ENCODE measurements at places on chromosomes 12 and 14.

DNA sequence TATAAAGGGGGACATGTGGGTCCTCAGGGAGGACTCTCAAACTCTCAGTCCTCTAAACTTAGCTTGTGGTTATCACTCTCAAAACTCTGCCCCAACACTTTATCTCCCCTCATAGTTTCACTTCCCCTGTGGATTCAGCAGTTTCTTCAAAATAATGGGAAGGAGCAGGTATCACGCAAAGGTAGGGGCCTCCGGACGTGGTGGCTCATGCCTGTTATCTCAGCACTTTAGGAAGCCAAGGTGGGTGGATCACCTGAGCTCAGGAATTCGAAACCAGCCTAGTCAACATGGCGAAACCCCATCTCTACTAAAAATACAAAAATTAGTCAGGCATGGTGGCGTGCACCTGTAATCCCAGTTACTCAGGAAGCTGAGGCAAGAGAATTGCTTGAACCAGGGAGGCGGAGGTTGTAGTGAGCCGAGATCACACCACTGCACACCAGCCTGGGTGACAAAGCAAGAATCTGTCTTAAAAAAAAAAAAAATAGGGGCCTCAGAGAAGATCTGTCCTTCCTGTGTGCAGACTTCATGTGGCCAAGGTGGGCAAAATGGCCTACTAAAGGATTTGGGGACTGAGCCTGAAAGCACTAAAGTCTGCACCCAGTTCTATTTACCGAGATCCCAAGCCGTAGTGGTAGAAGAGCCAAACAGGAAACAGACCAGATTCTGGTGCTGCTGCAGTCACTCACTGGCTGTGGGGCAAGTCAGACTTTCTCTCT is 6.4 kb downstream of the ITGB7 start:
- no peak for DNase-seq

GRCh38 chr12:18363321-18363720 is 102.0 kb downstream of the PIK3C2G start:
- no peak for DNase-seq

DNA sequence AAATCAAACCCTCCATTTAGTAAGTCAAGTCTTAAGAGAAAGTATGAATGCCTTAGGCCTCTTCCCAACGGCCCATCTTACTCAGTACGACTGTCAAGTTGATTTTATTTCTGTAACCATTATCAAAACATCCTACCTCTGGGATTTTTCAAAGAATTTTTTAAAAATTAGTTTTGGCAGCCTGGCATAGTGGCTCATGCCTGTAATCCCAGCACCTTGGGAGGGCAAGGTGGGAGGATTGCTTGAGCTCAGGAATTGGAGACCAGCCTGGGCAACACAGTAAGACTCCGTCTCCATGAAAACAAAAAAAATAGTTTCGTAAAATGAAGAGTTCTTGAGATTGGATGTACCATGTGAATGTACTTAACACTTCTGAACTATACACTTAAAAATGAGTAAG is 4.1 kb downstream of the FGD6 start:
- DNase-seq: no peak

- no peak for DNase-seq
These were observed 982.0 kb upstream of the TMEM132C start for GRCh38 chr12:127284870-127285431.

DNA sequence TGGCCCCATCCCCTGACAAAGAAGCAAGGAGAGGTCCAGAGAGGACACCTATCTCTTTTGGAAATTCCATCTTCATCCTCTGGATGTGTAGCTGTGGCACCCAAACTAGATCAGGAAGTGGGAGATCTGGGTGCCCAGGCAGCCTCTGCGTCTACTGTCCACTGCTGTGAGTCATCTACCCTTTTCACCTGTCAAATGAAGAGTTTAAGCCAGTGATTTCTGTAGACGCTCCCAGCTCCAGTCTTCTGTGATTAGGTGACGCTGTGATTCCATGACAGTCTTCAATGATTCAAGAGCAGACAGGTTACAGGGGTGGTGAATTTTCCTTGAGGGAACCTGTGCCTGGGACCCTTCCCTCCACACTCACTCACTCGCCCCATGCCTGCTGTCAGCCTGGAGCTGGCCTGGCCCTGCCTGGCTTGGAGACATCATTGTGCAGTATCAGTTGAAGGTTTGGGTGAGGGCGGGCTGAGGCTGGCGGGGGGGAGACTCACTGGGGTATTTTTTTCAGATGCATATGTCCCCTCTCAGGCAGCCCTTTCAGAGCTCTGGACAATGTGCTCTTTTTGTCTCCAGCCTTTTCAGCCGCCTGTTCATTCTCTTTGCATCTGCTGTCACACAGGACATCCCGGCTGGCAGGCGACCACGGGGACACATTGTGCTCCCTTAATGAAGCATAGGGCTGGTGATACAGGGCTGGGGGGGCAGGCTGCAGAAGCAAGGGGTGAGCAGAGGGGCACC is 56.8 kb upstream of the PARP11 start:
- DNase-seq: no peak

GRCh38 chr14:80427101-80427500 is 215.8 kb upstream of the DIO2 start:
- DNase-seq: no peak

DNA sequence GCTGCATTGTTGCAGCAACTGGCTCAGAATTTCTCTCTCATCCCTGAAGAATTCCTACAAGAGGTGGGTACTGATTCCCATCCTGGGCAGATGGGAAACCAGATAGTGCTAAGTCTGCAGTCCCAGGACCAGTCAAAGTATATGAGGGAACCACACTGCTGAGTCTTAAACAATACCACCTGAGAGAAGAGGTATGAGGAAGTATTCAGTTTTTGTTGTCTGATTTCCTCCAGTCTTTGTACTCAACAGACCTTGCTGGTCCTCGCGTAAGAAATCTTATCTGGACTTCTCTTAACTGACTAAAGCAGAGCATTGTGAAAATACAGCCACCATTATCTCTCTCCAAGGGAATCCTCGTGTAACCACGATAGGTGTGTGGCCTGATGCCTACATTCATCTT is 3.6 kb upstream of the EDDM3A start:
- DNase-seq: no peak

DNA sequence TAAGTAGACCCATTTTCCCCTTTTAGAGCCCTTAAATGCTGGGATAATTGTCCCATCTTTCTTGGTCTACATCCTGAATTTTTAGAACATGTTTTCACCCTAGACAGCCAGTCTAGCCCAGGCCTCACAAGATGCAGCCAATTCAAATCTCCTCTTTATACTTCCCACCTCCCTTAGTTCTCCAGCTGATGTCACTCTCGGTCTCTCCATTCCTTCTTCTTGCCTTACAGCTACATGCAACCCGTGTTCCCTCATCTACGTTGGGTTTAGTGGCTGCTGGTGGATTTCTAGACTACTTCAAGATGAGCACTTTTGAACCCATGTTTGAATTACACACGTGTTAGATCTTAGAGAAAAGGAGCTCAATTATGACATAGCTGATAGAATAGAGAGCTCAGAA is 132.0 kb downstream of the PPM1H start:
- no peak for DNase-seq

DNA sequence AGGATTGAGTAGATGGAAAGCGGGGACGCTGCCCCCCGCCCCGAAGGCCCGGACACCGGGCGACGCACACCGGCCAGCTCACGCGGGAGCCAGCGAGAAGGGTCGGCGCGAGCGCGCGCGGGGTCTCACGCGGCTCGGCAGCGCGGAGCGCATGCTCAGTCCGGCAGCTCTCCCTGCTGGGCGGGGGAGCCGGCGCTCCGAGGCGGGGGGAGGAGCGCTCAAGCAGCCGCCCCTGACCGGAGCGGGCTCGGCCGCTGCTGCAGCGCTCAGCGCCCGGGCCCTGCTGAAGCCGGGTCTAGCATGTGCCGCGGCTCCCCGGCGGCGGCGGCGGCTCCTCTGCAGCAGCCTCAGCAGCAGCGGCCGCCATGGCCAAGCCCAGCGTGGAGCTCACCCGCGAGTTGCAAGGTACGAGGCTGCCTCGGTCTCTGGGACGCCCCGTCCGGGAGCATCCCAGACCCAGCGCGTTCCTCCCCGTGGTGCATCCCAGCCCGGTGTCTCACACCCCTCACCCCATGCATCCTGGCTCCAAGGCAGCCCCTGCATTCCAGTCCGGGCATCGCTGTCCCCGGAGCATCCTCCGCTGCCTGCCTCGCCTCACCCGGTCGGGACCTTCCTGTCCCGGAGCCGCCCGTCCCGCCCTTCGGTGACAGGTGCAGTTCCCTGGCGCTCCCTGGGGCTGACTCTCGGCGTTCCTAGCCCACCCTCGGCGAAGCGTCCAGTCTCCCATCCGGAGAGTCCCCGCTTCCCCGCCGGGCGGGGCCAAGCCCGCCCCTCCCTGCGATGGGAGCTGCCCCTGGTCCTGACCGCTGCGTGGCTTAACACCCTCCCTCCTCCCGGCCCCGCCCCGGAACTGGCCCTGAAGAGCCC is at the start of gene CARMIL3:
Gene CARMIL3 (plus strand): TSS at position 221 of the 867 bp plus-strand sequence. CDS start 145 bp downstream, at position 366.
- no peak for DNase-seq

GRCh38 chr14:54680651-54681050 is 113.7 kb downstream of the SAMD4A start:
- no peak for DNase-seq

GRCh38 chr12:51871126-51871525 is 16.8 kb upstream of the ANKRD33 start:
- no peak for DNase-seq

DNA sequence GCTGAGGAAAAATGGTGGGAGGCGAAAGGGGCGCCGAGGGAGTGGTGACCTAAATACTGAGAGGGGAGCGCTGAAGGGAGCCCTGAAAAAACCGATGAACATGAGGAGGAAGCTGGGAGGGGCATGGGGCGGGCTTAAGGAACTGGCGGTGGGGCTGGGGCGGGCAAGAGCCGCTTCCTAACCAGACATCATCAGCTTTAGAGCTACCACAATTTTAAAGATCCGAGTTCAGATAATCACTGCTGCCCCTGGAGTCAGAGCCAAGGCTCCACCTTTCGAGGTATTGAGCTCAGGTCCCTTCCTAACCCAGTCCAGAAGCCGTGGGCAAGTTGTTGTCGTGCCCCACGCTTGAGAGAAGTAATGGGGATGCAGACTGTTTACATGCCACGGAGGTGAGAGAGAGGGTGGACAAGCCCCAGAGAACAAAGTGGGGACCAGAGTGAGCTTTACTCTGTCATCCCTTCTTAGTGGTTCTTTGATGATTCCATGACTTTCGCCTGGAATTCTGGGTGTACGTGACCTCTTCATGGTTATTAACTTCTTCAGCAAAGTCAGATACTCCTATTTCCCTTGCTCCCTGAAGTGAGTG is 393 bp downstream of the ORMDL2 start:
- DNase-seq: no peak

GRCh38 chr12:50734409-50735263 is 29.3 kb upstream of the ATF1 start:
- DNase-seq: no peak

DNA sequence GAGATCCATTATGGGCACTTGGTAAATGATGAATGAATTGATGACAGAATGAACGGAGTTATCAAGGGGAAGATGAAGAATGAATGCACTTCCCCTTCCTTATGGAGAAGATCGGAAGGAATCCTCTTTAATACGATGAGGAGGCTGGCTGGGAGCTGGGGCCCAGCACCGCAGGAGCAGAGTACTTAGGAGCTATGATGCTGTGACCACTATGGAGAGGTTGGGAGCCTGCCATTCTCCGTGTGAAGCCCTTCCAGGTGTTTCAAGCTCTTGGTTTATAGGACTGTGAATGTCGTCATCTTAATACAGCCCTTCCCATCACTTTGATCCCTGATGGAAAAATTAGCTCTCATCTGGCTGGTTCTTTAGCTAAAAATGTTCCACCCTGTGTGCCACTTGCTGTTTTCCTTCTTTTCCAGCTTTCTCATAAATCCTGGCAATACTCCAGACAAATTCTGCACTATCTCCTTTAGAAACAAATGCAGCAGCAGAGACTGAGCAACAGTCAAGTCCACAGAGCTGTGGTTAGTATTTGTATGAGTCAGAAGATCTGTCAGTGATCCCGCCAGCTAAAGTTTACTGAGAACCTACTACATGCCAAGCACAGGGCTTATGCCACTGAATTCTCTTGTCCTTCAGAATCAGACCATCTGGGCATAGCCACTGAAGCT is 263.1 kb upstream of the CRY1 start:
- no peak for DNase-seq

DNA sequence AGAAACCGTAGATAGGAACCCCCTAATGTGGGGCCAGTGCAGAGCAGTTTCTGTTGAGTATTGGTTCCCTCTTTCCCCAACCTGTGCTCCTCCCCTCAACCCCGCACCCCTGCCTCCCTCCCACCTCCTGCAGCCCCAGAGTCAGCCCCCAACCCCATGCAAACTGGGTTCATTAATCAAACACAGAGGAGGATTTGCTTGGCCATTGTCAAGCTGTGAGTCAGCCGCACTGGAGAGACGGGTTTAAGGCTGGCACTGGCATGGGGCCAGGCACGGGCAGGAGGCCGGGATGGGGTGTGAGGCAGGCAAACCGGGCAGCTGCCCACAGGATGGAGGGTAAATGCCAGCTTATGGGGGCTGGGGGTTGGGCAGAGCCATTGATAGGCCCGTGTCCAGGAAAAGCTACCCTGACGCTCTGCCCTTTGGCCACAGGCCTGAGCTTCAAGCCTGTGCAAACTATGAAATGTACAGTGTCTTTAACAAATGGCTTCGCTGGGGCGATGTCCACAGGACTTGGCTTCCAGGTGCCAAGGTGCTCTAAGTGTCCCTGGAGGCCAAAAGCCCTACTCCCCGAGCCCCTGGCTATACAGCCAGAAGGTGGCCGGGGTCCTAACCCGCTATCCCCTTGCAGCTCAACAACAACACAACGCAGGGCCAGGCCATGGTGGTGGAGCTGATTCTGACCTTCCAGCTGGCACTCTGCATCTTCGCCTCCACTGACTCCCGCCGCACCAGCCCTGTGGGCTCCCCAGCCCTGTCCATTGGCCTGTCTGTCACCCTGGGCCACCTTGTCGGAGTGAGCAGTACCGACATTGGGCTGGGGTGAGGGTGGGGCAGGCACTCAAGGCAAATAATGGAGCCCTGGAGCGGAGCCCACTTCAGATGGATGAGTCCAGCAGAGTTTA is 1.4 kb downstream of the AQP5 start:
- DNase-seq: no peak

DNA sequence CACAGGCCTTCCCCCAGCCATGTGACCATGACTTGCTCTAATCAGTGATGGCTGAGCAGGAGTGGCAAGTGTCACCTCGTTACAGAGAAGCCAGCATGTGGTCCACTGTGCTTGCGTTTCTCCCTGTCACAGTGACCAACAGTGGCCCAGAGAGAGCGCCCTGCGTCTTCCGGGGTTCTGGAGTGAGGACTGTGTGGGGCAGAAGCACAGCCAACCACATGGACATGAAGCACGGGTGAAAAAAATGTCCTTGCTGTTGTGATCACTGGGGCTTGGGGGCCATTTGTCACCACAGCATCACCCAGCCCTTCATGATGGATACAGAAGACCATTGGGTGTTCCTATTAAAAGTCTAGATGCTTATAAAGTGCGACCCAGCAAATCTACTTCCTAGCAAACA is 174.6 kb upstream of the C14orf180 start:
- DNase-seq: no peak

Measured in stimulated activated CD8-positive, alpha-beta memory T cell treated with anti-CD3 and anti-CD28 coated beads, Interleukin-4, amount 100 ng/mL, for 4 hours (primary cell).